Heart left ventricle (tissue), 16 donors: ENCODE measurements at places on chromosomes 1 and 21. TPM values are rescaled to one million over a fixed set of nuclear protein-coding genes. Genes with fewer than 3 reads are reported as not detected.

The TFF2 gene
- total RNA-seq: not detected

The CELA3A gene
- total RNA-seq: 2.9 TPM

The FCGR2B gene
- 5.2 TPM for total RNA-seq

The UBE2J2 gene
- 29.5 TPM for total RNA-seq

The ADORA1 gene
- 10.1 TPM for total RNA-seq

The RHOU gene
- 2.8 TPM for total RNA-seq

The MATN1 gene
- not detected for total RNA-seq

The SPATA17 gene
- total RNA-seq: 0.63 TPM

The ST6GALNAC3 gene
- total RNA-seq: 4.4 TPM

The FMOD gene
- total RNA-seq: 21.9 TPM

The TEDDM1 gene
- total RNA-seq: not detected

The WASF2 gene
- 46.0 TPM for total RNA-seq

The SPATA46 gene
- not detected for total RNA-seq

The LCE1A gene
- total RNA-seq: not detected

The CTSS gene
- 33.4 TPM for total RNA-seq

The MAEL gene
- total RNA-seq: 2.7 TPM
